Inflammatory macrophage treated with lipopolysaccharide for 1 hour (primary cell): ENCODE measurements at places on chromosomes 2 and 18.

GRCh38 chr18:45792506-45793263 lies 32.8 kb upstream of the SIGLEC15 start:
- peak; percentile 65 for DNase-seq

DNA sequence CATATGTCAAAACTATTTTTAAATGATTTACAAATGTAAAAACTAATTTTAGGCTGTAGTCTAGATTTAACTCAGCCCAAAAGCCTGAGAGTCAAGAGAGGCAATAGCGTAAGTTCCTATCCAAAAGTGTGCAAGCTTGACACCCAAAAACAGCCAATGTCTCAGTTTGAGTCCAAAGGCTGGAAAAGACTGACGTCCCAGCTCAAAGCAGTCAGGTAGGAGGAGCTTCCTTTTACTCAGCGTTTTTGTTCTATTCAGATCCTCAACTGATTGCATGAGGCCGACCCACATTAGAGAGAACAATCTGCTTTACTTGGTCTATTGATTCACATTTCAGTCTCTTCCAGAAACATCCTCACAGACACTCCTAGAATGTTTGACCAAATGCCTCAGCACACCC lies 51.8 kb downstream of the MYL12B start:
- DNase-seq = no peak

DNA sequence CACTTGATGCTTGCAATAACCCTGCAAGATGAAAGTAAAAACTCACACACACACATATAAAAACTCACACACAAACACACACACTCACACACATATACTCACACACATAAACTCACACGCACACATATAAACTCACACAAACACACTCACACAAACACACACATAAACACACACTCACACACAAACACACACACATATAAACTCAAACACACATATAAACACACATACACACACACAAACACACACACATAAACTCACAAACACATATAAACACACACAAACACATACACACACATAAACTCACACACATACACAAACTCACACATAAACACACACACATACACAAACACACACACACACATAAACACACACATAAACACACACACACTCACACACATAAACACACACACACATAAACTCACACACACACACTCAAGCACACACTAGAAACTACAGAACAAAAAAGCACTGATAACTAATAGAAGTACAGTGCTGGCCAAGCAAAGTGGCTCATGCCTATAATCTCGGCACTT lies 117.7 kb upstream of the TEKT4 start:
- DNase-seq = no peak

DNA sequence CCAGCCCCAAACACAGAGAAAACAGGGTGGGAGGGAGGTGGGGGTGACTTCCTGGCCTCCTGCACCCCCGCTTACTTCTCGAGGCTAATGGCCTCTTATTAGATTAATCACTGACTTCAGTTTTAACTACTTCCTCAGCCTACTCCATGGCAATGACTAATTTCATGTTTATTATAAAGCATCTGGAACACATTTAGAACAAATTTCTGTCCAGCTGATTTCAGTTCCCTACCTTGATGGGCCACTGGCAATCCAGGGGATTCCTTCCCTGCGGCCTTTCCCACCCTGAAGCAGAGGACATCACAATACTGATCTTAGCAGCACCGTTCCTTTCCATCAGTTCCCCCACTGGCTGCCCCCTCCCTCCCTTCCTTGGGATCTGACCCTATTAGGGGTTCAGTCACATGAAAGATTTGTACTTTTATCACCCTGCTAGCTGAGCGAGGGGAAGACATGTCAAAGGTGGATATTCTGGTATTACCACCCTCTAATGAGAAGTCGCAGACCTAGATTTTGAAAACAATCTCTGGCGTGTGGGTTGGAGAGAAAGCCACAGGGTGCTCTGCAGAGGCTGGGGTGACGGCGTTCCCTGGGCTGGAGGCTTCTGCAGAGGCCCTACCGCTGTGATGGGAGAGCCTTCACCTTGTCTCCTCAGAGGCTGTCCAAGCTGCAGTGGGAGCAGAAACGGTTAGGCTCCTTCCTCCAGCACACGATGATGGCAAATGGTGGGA lies 67.6 kb downstream of the KIAA2012 start:
- no peak for DNase-seq
